Right ventricle myocardium inferior (tissue), 1 donor: ENCODE measurements at places on chromosomes 2 and 18. TPM values are rescaled to one million over a fixed set of nuclear protein-coding genes. Genes with fewer than 3 reads are reported as not detected.

Gene CFAP65
- not detected for total RNA-seq

Gene KLHL41
- total RNA-seq, result 159 TPM

Gene ACSL3
- 50.3 TPM for total RNA-seq

Gene PAX3
- total RNA-seq, result not detected

Gene ZNF514
- 15.3 TPM for total RNA-seq

Gene CXCR1
- 1.1 TPM for total RNA-seq

Gene SRBD1
- 7.7 TPM for total RNA-seq

Gene FOXI3
- total RNA-seq, result not detected

Gene MRO
- total RNA-seq, result 4.6 TPM
